ENCODE measurements at places on chromosomes 11 and 22.
A peak's percentile ranks its signal among the peaks of the same experiment; 100 is the strongest.

- peak; percentile 83 for DNase-seq
These were observed 93.2 kb upstream of the FAT3 start for GRCh38 chr11:92131289-92131865.

GRCh38 chr11:46210133-46210636, 67.3 kb upstream of the CREB3L1 start:
- peak; percentile 62 for DNase-seq

DNA sequence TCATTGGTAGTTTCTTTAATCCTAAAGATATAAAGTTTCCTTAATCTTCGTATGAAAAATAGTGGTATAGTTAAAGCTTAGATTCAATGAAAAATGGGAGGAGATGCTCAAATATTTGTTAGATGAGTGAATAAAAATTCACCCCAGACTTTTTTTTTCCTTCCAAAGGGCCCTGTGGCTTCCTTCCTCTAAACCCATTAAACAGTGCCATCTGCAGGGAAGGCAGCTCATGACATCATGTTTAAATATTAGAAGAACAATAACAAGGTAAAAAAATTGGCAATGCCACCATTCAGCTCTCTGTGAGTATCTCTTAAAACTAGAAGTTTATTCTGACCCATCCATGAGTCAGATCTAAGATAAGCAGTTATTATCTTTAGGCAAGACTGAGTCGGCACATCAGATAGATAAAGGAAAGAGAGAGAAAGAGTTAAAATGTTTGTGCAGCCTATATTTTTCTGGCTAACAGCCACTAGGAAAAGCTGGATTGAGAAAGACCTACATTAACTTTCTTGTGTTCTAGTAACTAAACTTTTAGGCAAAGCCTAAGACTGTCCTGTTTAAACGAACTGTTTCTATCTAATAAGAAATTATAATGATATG, 19.1 kb upstream of the OOSP1 start:
- no peak for DNase-seq

- no peak for DNase-seq
These were observed 264.5 kb upstream of the UBASH3B start for GRCh38 chr11:122391049-122391448.

GRCh38 chr11:71423181-71423790, 24.9 kb downstream of the DHCR7 start:
- no peak for DNase-seq

GRCh38 chr11:72668629-72669347, 5.4 kb downstream of the PDE2A start:
- no peak for DNase-seq

- DNase-seq: no peak
These were observed 2.1 kb upstream of the DRD2 start for GRCh38 chr11:113477321-113477720.

DNA sequence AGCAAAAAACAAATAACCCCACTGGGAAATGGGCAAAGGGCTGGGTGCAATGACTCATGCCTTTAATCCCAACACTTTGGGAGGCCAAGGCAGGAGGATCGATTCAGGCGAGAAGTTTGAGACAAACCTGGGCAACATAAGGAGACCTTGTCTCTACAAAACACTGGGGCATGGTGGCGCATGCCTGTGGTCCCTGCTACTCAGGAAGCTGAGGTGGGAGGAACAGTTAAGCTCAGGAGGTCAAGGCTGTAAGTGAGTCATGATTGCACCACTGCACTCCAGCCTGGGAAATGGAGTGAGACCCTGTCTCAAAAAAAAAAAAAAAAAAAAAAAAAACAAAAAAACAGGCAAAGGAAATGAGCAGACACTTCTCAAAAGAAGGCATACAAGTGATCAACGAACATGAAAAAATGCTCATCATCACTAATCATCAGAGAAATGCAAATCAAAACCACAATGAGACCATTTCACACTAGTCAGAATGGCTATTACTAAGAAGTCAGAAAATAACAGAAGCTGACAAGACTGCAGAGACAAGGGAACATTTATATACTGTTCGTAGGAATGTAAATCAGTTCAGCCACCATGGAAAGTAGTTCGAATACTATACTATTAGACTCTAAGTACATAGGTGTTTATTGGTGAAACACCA, 48.2 kb upstream of the SMCO4 start:
- peak; percentile 72 for DNase-seq

DNA sequence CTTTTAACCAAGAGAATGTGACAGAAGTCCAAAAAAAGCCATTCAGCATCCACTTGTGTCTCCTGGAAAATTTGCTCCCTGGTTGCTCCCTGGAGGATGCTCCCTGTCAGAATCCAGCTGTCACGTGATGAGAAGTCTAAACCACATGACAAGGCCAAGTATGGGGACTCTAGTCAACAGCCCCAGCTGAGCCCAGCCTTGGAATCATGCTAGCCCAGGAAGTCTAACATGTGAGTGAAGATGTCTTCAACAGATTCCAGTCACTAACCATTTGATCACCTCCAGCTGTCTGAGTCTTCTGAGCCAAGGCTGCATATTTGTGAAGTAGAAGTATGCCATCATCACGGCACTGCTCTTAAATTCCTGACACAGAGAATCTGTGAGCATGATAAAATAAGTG, 4.2 kb downstream of the OR56B4 start:
- no peak for DNase-seq

- no peak for DNase-seq
These were observed 165.2 kb upstream of the E2F8 start for GRCh38 chr11:19405966-19406365.

- DNase-seq: no peak
These were observed 244.3 kb upstream of the SORL1-AS1 start for GRCh38 chr11:121696931-121697670.

DNA sequence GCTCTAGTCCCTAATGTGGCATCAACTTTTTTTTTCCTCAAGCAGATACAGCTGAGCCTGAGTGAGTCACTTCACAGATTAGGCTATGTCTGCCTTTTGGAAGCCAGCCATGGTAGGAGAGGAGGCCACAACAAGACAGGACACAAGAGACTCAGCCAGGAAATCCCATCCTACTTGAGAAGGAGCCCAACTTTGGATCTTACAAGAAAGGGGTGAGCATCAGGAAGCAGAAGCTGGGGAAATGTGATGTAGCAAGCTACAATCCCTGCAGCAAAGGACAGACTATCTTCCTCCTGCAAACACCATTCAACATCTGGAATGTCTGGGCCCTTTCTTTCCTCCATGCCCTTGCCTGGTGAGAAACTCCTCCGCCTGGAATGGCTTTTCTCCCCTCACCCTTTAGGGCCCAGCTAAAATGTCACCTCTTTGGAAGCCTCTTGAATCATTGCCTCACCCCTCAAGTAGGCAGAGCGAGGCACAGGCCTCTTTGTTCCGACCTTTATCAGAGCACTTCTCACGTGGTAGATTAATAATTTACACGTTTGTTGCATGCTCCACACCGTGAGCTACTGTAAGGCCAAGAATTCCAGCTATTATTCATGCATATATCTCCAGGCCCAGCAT, 156.4 kb upstream of the PITPNB start:
- peak; percentile 81 for DNase-seq
